ENCODE measurements at places on chromosomes 3 and 15.

- DNase-seq: no peak
These were observed 221.2 kb downstream of the NLGN1 start for GRCh38 chr3:173618703-173619102.

DNA sequence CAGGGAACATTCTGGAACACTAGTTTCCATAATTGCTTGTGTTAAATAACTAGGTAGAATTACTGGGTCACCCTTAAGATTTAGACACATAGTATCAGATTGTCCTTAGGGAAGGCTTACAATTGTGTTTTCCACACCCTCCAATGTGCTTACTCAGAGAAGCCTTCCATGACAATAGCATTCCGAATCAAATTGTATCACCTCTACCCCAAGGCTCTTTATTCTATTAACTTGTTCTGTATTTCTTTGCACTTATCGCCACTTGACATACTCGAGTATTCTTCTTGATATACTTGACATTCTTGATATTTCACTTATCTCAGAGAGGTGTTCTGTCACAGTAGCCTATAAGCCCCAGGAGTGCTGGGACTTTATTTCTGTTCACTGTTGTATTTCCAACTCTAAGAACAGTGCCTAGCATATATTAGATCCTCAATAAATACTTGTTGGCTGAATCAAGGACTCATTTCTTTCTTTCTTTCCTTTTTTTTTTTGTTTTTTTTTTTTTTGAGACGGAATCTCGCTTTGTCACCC is 238.9 kb upstream of the PDZRN3 start:
- no peak for DNase-seq

DNA sequence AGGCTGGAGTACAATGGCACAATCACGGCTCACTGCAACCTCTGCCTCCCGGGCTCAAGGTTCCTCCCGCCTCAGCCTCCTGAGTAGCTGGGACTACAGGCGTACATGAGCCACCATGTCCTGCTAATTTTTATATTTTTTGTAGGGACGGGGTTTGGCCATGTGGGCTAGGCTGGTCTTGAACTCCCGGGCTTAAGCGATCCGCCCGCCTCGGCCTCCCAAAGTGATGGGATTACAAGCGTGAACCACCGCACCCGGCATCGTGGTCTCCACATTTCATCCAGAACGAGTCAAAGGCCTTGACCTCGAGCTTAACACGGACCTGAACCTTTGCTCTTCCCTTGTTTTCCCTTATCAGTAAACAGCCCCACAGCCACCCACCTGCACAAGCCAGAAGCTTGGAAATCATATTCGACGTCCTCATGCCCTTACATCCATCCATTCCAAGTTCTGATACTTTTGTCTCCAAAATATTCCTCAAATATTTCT is 1.4 kb upstream of the PTPN23 start:
- DNase-seq: no peak

GRCh38 chr3:86949850-86950249 is 41.1 kb downstream of the VGLL3 start:
- no peak for DNase-seq

DNA sequence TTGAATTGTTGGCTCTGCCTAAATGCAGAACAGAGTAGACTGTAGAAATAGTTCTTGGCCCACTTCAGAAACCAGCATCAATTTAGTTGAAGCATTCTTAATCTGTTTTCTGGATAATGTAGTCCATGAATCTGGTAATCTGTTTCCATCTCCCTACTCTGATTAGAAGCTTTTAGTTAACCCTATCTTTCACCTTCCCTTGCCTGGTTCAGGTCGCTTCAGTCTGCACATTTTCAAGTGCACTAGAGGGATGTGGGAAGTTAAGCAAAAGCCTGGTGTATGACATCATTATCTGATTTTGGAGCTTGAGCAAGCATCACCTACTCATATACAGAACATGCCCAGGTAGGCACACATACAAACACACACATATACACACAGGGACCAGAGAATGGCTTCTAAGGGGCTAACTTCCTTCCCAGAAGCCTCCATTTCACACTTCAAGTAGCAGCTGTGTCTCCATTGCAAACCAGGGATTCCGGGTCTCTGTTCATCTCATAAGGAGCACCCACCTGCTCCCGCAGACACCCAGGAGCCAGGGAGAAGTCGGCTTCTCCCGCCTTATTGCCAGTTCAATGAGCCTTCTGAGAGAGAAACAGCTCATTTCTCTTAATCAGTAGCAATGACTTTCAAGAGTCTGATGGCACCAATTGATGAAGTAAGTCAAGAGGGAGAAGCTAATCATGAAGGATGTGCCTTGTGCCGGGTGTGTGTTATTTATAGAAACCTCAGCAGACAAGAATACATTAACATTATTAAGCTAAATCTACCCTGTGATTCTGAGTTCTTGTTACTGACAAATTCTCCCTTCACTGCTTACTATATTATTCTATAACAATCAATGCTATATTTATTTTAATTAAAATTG is 347.9 kb upstream of the STAC start:
- DNase-seq: no peak

DNA sequence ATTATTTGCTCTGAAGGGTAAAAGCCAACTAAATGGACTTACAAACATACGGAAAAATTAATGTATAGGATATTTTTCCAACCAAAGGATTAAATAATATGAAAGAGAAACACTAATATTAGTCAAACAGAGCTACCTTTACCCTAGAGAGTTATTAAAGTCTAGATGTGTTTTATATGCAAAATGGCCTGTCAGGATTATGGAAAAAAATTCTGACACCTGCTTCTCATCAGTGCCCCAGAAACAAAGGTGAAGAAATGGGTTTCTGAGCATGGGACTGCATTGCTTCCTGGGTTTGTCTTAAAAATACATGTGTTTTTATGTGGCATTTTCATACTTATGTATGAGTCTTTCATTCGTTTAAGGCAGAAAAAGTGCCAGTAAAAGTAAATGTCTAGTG is 148.3 kb downstream of the ROBO2 start:
- DNase-seq: no peak

DNA sequence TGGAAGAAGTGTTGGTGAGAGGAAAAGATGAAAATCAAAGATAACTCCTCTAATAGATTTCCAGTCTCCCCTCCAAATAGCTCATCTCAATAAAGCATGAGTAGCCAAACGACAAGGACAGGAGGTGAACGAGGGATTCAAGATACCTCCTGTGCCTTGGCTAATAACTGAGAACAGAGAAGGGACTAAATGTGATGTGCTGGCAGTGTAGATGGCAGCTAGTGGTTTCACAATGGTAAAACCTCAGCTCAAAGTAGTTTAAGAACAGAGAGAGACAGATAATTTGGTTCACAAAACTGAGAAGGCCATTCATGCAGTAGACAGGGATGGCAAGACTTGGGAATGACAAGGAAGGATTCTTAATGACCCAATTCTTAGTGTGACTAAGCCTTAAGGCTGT is 292.6 kb downstream of the EFHB start:
- no peak for DNase-seq

GRCh38 chr3:153443961-153444360 is 281.9 kb downstream of the RAP2B start:
- no peak for DNase-seq

DNA sequence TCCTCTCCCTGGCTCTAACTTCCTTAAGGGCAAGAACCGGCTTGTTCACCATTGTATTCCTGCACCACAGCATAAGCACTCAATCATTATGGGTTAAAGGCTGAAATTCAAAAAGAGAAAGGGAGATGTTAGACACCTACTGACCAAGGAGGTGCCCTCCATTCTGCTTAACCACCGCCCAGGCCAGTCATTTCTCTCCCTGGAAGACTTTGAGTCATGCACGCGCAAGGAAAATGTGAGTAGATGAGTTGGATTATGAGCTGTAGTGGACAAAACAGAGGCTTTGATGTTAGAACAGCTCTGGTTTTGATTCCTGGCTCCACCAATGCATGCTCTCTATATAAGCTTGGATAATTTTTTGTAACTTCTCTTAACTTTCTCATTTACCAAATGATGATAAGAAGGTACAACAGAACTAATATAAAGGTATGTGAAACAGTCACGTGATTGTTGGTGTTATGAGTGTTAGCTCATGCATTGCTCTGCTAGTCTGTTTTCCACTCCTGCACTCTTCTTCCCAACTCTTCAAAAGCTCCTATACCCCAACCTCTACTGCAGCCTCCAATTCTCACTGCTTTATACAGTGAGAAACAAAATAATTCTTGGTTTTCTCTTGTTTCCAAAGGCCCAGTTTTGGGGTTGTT is 148.4 kb upstream of the ATP11B start:
- DNase-seq: peak; percentile 61

- DNase-seq: peak; percentile 67
These were observed 192.6 kb upstream of the LYSMD4 start for GRCh38 chr15:99925661-99926461.

DNA sequence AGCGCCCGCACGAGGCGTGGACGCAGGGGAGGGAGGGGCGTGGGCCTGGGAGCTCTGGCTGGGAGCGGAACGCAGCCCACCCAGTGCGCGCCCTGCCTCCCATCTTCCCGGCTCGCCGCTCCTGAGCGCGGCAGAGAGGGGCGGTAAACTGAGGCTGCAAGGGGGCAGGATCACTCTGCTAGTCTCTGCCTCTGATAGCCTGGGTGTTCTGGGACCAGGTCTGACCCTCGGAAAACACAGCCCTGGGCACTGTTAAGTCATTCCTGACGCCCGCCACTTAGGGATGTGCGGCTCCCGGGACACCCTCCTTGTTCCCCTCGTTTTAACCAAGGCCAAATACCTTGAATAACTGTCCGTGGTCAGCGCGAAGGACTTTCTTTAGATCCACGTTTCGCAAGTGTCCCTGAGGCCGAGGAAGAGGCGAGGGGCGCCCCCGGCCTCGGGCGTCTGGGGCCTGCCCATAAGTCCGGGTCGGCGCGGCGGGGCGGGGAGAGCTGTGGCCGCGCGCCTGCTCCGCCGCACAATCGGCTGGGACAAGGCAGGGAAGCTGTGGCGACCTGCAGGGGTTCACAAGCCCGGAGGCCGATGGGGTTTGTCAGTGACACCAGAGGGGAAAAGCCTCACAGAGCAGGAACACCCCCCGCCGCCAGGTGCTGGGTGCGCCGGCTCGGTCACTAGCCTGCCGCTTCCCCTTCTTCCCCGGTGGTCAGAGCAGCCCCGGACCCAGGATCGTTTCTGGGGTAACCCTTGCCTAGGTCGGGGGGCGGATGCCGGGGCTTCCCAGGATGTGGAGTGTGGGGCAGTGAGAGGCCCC is 1.5 kb downstream of the ITPKA start:
- DNase-seq: no peak

DNA sequence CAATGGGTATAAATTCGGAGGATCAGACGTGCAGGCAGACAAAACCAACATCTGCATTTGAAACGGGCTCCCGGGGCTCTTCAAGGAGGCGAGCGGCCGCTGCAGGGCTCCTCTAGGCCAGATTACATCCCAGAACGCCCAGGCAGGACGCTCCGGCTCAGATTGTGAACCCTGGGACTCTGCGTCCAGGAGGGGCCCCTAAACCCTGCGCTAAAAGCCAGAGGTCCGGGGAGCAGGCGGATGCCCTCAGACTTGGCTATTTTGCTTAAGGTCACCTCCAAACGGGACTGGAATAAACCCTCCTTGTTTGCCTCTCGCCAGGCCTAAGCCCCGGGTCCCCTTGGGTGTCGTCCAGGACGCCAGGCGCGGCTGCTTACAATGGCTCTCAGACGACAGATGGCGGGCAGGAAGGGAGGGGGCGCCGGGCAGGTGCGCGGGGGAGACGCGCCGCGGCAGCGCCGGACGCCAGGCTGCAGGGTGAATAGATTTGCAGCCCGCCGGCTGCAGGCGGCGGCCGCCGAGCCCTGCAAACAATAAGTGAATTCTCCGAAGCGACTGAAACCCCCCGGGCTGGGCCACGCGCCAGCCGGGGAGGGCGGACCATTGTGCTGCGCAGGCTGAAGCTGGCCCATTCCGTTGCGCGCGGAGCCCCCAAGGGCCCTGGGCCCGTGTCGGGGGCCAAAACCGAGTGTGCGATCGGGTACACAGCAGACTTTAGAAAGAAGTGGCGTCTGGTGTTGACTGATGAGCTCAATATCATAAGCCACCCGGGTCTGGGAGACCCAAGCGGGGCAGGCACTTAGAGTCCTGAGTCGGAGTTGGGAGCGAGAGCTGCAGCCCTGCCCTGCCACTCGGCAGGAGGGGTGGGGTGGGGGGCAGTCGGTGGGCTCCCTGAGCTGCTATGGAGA is 32.3 kb upstream of the AMOTL2 start:
- no peak for DNase-seq

DNA sequence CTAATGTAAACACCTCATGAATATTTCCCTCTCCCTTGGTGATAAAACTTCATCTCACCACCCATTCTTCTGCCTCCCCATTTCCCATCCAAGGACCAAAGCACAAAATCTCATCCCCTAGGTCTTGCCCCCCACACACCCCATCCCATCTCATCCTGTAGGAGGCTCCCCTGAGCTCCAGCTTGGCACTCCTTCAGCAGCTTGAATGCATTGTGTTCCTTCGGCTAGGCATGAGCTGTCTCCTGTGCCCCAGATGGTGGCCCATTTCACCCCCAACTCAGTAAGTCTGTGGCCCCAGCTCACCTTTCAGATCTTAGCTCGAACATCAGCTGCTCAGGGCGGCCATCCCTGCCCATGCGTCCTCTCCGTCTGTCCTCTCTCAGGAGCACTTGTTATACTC is 203.6 kb upstream of the NR2F2 start:
- DNase-seq: no peak

GRCh38 chr3:45848392-45848791 is 6.5 kb upstream of the LZTFL1 start:
- no peak for DNase-seq

- no peak for DNase-seq
These were observed 91.6 kb downstream of the PLD1 start for GRCh38 chr3:171718493-171719185.

DNA sequence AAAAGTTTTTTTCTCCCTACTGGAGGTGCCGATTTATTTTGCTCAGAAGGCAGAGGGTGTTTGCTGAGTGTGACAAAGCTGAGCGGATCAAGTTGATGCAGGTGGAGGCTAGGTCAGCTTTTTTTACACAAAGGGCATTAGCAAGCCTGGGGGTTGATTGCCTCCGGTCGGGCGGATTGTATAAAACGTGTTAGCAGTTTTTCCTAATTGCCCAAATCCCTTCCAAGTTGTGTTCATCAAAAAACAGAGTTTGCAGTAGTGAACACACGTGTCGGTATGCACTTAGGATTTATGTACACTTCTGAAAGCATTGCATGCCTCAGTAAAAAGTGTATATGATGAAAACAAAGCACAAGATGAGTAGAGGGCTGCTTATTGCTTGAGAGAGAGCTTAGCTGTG is 2.6 kb downstream of the GPR160 start:
- DNase-seq: no peak
